Osteoblast (primary cell): ENCODE measurements at places on chromosomes 3 and 15. TPM values are rescaled to one million over a fixed set of nuclear protein-coding genes. Genes with fewer than 3 reads are reported as not detected.

The CRYGS gene
- 0.88 and 1.8 TPM in 2 replicates for total RNA-seq

The SLC12A8 gene
- total RNA-seq, result 33.0 and 36.2 TPM in 2 replicates

The CCDC191 gene
- total RNA-seq, result 3.2 and 4.0 TPM in 2 replicates

DNA sequence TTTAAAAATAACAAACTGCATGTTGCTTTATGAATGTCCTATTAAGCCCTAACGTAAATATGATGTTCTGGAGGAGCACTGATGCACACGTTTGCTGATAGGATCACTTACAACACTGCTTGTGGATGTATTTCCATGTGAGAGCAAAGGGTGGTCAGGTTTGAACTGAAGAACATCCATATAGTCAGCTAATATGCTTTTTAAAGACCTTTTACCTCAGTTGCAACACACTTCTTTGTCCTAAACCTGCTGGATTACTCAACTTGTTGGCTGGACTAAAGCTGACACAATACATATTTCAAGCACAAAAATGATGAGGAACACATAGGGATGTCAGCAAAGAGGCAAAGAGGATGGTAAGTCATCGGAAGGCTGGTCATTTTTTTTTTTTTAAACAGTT is 186.6 kb downstream of the TIGIT start:
- DNase-seq, result no peak

GRCh38 chr3:113231827-113232253 is 20.5 kb downstream of the BOC start:
- DNase-seq, result no peak

DNA sequence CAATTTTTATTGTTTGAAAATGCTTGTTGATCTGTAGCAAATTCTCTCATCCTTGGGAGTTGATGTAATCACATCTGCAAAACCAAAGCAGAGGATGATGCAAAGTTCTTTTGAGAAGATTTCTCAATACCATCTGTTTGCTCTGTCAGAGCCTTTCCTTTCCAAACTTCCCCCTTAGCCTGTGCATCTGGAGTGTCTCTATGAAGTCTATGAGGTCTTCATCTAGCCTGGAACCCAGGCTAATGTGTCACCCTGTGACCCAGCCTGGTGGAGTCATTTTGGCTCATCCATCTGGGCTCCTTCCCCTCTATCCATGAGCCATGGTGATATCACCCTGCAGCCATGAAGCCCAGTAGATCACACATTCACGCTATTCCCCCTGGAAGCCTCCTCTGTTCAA is 123.2 kb upstream of the SLC7A14 start:
- peak; percentile 56 for DNase-seq
